Activated T-helper 1 cell treated with anti-CD3 and anti-CD28 coated beads, Interleukin-2, amount 50 U/mL, for 16 hours (primary cell): ENCODE measurements at places on chromosomes 13 and 19.

DNA sequence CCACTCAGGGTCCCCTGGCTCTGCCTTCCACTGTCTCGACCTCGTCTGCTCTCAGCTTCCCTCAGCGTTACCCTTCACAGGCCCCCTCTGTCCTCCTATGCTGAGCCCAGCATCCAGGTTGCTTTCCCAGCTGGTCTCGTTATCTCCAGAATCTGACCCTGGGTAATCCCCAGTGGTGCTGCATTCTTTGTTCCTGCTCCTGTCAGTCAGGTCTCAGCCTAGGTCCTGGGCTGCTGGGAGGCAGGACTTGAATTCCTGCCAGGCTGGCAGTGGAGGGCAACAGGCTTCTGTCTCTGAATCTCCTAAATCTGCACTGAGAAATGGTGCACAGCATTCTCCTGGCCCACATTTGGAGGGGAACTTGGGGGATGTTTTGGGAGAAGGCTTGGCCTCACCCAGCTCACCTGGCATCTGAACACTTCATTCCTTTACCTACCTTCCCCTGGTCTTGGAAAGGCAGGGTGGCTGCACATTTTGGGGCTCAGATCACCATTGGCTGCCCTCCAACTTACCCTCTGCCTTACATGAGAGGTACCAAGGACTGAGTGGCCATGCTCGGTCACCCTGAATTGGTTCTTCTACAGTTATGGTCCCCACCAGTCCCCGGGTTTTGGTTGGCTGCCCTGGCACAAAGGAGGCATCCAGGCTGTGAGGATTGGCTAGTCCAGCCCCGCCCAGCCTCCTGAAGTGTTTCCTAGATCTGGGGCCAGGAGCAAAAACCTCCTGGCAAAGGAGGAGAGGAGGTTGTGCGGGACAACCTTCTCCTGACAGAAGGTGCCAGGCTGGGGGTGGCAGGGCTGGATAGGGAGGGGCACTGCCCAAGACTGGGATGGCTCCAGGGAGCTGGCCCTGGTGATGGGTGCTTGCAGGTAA, at the start of gene CYP4F8:
Gene CYP4F8 (plus strand): TSS at position 712 of the 873 bp plus-strand sequence. CDS start 399 bp downstream, outside the sequence.
- DNase-seq, result no peak

GRCh38 chr19:1214862-1215731, 9.5 kb downstream of the STK11 start:
- no peak for DNase-seq

- no peak for DNase-seq
Observed at GRCh38 chr13:87837946-87838345, 166.8 kb downstream of the SLITRK5 start.

GRCh38 chr13:38785042-38785441, 98.2 kb downstream of the FREM2 start:
- no peak for DNase-seq

- no peak for DNase-seq
Observed at GRCh38 chr13:94859811-94860210, 147.5 kb upstream of the SOX21 start.
